Sciatic nerve (tissue), 2 donors: ENCODE measurements at places on chromosomes 4 and X. TPM values are rescaled to one million over a fixed set of nuclear protein-coding genes. Genes with fewer than 3 reads are reported as not detected.

PPP4R3C gene
- not detected for total RNA-seq

GPRASP3 gene
- total RNA-seq: 7.4 TPM

OSTC gene
- total RNA-seq: 50.5 TPM

ATP1B4 gene
- not detected for total RNA-seq

CFAP47 gene
- total RNA-seq: 0.18 TPM

NWD2 gene
- total RNA-seq: not detected

SMPX gene
- total RNA-seq: not detected

DOK7 gene
- not detected for total RNA-seq

MAOA gene
- total RNA-seq: 12.8 TPM

TENT5D gene
- total RNA-seq: not detected

FGF13 gene
- 10.4 TPM for total RNA-seq

CPEB2 gene
- 44.1 TPM for total RNA-seq

NXF3 gene
- 0.94 TPM for total RNA-seq

TCEAL5 gene
- total RNA-seq: 1.0 TPM

RTL5 gene
- 16.2 TPM for total RNA-seq

NLGN4X gene
- total RNA-seq: 17.9 TPM

HELT gene
- not detected for total RNA-seq

PABPC1L2B gene
- total RNA-seq: not detected

CENPVL1 gene
- total RNA-seq: not detected

PCSK1N gene
- 0.67 TPM for total RNA-seq

PLS3 gene
- total RNA-seq: 127 TPM

UCP1 gene
- not detected for total RNA-seq

SMIM31 gene
- not detected for total RNA-seq

ZIC3 gene
- total RNA-seq: not detected

FRG1 gene
- total RNA-seq: 53.9 TPM

FGG gene
- total RNA-seq: not detected

FREM3 gene
- not detected for total RNA-seq

DDIT4L gene
- total RNA-seq: 11.5 TPM

MAD2L1 gene
- 1.5 TPM for total RNA-seq

IL15 gene
- total RNA-seq: 11.5 TPM

QRFPR gene
- total RNA-seq: not detected

USP26 gene
- total RNA-seq: not detected

GAGE12F gene
- not detected for total RNA-seq

CXCL13 gene
- total RNA-seq: not detected

LUZP4 gene
- total RNA-seq: not detected

OTUD6A gene
- not detected for total RNA-seq

ZNF630 gene
- 5.4 TPM for total RNA-seq

RHOXF2B gene
- total RNA-seq: not detected
